Dermis microvascular lymphatic vessel endothelial cell (primary cell): ENCODE measurements at places on chromosomes 3 and 15. TPM values are rescaled to one million over a fixed set of nuclear protein-coding genes. Genes with fewer than 3 reads are reported as not detected.

CORO2B gene
- 0.77 and 2.9 TPM in 2 replicates for total RNA-seq

MCTP2 gene
- 6.8 and 7.0 TPM in 2 replicates for total RNA-seq

ALAS1 gene
- total RNA-seq, result 43.9 and 46.0 TPM in 2 replicates

GOLGA6L4 gene
- 0.51 and 1.8 TPM in 2 replicates for total RNA-seq

SLC49A4 gene
- total RNA-seq, result 10.9 and 14.7 TPM in 2 replicates

CEP19 gene
- total RNA-seq, result 5.6 and 6.6 TPM in 2 replicates

CISH gene
- total RNA-seq, result 0.13 and 0.38 TPM in 2 replicates

PRSS50 gene
- total RNA-seq, result not detected in 2 replicates

PCOLCE2 gene
- 0.13 TPM in 2 replicates for total RNA-seq

MAGI1 gene
- 49.0 and 80.4 TPM in 2 replicates for total RNA-seq

C2CD4B gene
- 28.2 and 44.5 TPM in 2 replicates for total RNA-seq

AGTR1 gene
- total RNA-seq, result not detected in 2 replicates

ALG1L2 gene
- total RNA-seq, result 0.13 TPM in 1 of 2 replicates, not detected in the other

GTF2E1 gene
- total RNA-seq, result 23.4 and 24.6 TPM in 2 replicates

ROPN1B gene
- total RNA-seq, result not detected in 2 replicates

SLC2A2 gene
- total RNA-seq, result not detected in 2 replicates

STARD9 gene
- 4.0 and 8.0 TPM in 2 replicates for total RNA-seq

ZNF80 gene
- not detected in 2 replicates for total RNA-seq

CYP1A2 gene
- total RNA-seq, result under 0.01 TPM in 2 replicates
